ENCODE measurements at places on chromosomes 6 and 20.
A peak's percentile ranks its signal among the peaks of the same experiment; 100 is the strongest.

GRCh38 chr6:32097364-32097763, 11.8 kb downstream of the TNXB start:
- peaks cover 34% of the 10 kb centered on the region for H3K27me3 ChIP-seq
- peaks cover 2% of the 10 kb centered on the region for H3K4me1 ChIP-seq
- H3K27ac ChIP-seq: no peak overlapping the region
- H3K36me3 ChIP-seq: no peaks in the 10 kb centered on the region
- no peak for DNase-seq

GRCh38 chr6:52180787-52181558, 5.2 kb upstream of the IL17A start:
- H3K27me3 ChIP-seq: peaks cover 6% of the 10 kb centered on the region
- no peak for DNase-seq
- no peak overlapping the region for H3K27ac ChIP-seq
- peaks cover 3% of the 10 kb centered on the region for H3K4me1 ChIP-seq
- no peak overlapping the region for H3K4me3 ChIP-seq
- no peaks in the 10 kb centered on the region for H3K36me3 ChIP-seq

DNA sequence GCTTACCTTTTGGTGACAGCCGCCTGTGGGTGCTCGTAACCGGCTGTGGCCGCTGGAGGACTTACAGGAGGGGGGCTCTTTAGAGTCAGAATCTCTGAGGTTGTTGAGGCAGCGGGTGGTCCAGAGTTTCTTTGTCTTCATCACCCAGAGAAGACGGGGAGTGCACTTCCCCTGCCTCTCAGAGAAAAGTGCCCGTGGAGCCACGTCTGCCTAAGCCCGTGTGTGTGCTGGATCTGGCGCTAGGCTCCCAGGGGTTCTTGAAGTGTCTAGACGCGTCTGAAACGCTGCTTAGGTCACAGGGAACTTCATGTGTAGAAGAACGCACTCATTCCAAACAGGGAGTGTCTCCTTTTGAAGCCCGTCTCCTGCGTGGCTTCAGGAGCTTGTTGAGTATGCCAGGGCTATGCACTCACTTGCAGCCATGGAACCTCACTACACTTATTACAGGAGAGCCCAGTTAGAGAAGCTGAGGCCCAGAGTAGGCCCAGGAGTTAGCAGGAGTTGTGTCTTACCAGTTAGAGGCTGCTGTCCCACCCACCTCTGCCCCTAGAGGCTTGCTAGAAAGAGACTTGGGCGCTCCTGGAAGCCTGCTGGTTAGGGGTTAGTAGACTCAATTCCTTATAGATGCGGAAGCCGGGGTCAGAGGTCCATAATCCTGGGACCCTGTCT, 1.3 kb downstream of the LSM14B start:
- no peak for DNase-seq
- peaks cover 21% of the 10 kb centered on the region for H3K4me1 ChIP-seq
- no peaks in the 10 kb centered on the region for H3K27me3 ChIP-seq
- peak overlapping the region; percentile 79 for H3K4me3 ChIP-seq

DNA sequence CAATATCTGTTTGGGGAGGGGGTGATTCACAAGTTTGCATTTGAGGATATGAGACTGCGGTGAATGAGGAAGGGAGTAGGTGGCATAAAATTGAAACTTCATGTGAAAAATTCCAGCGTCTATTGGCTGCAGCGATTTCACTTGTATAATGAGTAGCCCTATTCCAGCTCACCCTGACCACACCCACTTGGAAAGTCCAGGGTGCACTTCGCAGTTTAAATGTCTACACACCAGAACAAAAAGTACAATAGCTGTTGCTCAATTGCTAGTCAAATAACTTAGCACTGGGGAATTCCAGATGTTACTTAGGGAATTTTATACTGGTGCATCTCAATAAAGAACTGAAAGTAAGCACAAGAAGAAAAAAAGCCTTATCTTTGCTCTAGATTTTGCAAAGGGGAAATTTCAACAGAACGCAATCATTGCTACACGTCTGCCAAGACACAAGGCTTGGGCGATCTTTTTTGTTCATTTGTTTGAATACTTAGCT, 6.3 kb downstream of the TNFAIP3 start:
- H3K36me3 ChIP-seq: peaks cover 97% of the 10 kb centered on the region
- peaks cover 80% of the 10 kb centered on the region for H3K4me1 ChIP-seq
- peak; percentile 50 for DNase-seq
- H3K27ac ChIP-seq: peak overlapping the region; percentile 94

DNA sequence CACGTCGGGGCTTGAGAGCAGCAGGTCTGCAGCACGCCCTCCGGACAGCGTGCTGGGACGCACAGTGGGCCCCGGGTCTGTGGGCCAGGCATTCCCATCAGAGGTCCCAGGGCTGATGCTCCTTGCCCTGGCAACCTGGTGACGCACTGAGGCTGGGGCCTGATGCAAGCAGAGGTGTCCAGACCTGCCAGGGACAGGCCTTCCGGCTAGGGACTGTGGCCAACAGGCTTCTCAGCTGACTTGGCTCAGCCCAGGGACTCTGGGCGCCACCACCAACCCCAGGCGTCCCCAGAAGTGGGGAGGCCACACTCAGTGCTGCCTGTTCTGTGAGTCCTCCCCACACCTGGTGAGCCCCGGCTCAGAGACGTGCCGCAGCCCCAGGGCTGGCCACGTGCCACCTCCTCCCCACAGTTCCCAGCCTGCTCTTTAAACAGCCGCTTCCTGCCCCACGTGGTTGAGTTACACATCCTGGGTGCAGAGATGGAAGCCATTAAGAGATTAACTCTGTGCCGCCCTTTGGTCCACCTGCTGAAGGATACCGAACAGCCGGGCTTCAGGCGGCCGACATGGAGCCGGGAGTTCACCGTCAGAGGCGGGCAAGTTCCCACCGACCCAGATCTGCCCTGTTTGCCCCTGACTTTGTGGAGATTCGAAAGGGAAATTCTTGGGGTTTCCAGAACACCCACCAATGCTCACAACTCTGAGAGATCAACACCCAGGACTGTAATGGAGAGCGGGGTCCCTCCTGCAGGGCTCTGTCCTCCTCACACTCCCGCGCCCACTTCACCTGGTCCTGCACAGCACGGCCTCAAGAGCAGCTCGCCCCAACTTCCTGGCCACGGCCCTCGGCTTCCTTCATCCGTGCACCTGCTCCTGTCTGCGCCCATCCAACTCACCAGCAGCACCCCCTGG, 37.6 kb upstream of the ZBP1 start:
- H3K36me3 ChIP-seq: peaks cover 50% of the 10 kb centered on the region
- H3K27me3 ChIP-seq: no peaks in the 10 kb centered on the region
- H3K4me1 ChIP-seq: peaks cover 40% of the 10 kb centered on the region
- DNase-seq: no peak
- no peak overlapping the region for H3K4me3 ChIP-seq

- peak overlapping the region; percentile 55 for H3K4me3 ChIP-seq
- peak; percentile 25 for DNase-seq
- peak overlapping the region; percentile 74 for H3K27ac ChIP-seq
- peaks cover 83% of the 10 kb centered on the region for H3K4me1 ChIP-seq
Observed at GRCh38 chr6:24991810-24992467, 56.2 kb upstream of the RIPOR2 start.

GRCh38 chr6:80767808-80768207, 661.3 kb downstream of the BCKDHB start:
- H3K4me1 ChIP-seq: no peaks in the 10 kb centered on the region
- H3K4me3 ChIP-seq: no peak overlapping the region
- H3K27ac ChIP-seq: no peak overlapping the region
- no peaks in the 10 kb centered on the region for H3K36me3 ChIP-seq
- H3K27me3 ChIP-seq: no peaks in the 10 kb centered on the region

- H3K27ac ChIP-seq: no peak overlapping the region
- H3K4me1 ChIP-seq: no peaks in the 10 kb centered on the region
- H3K36me3 ChIP-seq: no peaks in the 10 kb centered on the region
- H3K27me3 ChIP-seq: no peaks in the 10 kb centered on the region
Observed at GRCh38 chr20:18837718-18838117, 24.1 kb downstream of the SCP2D1 start.

- H3K4me1 ChIP-seq: peaks cover 20% of the 10 kb centered on the region
- peaks cover 50% of the 10 kb centered on the region for H3K27me3 ChIP-seq
- H3K27ac ChIP-seq: no peak overlapping the region
- H3K4me3 ChIP-seq: peak overlapping the region; percentile 76
- no peak for DNase-seq
- H3K36me3 ChIP-seq: no peaks in the 10 kb centered on the region
Observed at GRCh38 chr6:44003345-44004061, 123.7 kb downstream of the MRPL14 start.

DNA sequence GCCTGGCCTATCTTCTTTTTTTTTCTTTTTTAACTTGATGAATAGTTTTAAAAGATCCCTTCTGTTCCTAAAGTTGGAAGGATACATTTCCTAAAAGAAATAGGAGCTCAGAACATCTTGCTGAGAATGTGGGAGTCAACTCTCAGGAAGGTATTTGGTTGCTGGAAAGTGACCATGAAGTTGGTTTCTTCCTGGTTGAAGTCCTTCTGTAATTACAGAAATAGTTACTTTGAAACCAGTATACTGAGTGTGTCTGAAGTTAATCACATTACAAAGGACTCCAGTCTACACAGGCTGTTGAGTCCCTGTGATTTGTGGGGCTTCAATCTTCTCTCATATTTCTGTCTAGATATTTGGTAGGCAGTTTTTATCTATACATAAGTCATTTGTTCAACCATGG, 9.8 kb upstream of the PLEKHG1 start:
- no peak overlapping the region for H3K4me3 ChIP-seq
- peaks cover 5% of the 10 kb centered on the region for H3K27me3 ChIP-seq
- no peak overlapping the region for H3K27ac ChIP-seq

DNA sequence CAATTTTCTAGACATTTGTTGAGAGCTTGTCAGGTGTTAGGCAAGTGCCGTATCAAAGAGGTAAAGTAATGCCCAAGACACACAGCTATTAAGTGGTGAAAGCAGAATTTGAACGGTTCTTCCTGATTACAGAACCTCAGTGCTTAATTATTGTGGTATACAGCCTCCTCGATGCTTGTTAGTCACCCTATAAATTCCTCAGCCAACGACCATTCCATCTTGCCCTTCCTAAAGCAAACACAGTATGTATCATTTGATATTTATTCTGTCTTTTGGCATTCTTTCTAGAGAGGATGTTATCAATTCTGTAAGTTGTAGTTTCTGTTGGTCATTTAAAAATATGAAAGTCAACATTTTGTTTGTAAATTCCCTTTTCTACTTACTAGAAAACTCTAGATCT, 297.8 kb upstream of the BMP2 start:
- no peak overlapping the region for H3K4me3 ChIP-seq
- H3K36me3 ChIP-seq: no peaks in the 10 kb centered on the region
- H3K4me1 ChIP-seq: peaks cover 2% of the 10 kb centered on the region

- H3K36me3 ChIP-seq: peaks cover 2% of the 10 kb centered on the region
- no peak for DNase-seq
- peaks cover 44% of the 10 kb centered on the region for H3K4me1 ChIP-seq
Observed at GRCh38 chr6:109052852-109053251, 41.8 kb downstream of the SESN1 start.

DNA sequence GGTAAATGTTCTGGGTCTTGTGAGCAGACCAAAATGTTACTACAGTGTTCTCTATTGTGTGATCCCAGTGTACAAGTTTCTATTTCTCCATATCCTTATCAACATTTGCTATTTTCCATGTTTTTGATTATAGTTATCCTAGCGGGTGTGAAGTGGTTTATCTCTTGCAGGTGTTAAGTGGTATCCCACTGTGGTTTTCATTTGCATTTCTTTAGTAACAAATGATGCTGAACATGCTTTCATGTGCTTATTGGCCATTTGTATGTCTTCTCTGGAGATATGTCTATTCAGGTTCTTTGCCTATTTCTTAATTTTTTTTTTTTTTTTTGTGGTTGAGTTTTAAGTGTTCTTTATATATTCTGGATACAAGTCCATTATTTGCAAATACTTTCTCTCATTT, 35.5 kb downstream of the NSFL1C start:
- no peak for DNase-seq
- no peak overlapping the region for H3K27ac ChIP-seq
- H3K4me1 ChIP-seq: peaks cover 38% of the 10 kb centered on the region
- no peaks in the 10 kb centered on the region for H3K36me3 ChIP-seq

- no peak overlapping the region for H3K27ac ChIP-seq
- H3K36me3 ChIP-seq: no peaks in the 10 kb centered on the region
- DNase-seq: no peak
- H3K27me3 ChIP-seq: no peaks in the 10 kb centered on the region
- no peak overlapping the region for H3K4me3 ChIP-seq
Observed at GRCh38 chr6:55729665-55730064, 145.7 kb downstream of the BMP5 start.

DNA sequence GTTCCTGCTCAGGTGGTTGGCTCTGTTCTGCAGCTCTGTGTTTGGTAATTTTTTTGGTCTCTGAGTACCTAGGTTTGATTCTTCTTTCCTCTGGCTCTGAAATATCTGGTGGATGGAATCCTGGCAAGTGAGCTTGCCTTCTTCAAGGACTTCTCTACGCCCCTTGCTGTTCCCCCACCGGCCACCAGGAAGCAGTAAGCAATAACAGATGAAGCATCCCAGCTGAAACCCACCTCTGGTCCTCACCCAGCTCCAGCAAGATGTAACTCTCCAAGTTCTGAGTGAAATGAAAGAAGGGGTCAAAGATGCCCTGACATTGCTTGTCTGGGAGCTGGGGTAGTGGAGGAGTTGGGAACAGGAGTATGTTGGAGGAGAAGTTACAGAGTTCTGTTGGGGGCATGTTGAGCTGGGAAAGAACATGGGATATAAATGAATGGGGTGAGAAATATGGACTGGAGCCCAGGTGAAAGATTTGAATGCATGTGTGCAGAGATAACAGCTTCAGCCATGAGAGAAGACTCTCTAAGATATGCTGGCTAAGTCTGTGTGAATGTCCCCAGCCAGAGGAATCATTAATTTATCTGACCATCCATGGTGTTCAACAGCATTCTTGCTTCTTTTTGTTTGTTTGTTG, 51.3 kb upstream of the GLP1R start:
- H3K27ac ChIP-seq: no peak overlapping the region
- peaks cover 12% of the 10 kb centered on the region for H3K27me3 ChIP-seq
- no peaks in the 10 kb centered on the region for H3K4me1 ChIP-seq
- peak; percentile 18 for DNase-seq
- H3K36me3 ChIP-seq: no peaks in the 10 kb centered on the region
- no peak overlapping the region for H3K4me3 ChIP-seq

- peak overlapping the region; percentile 100 for H3K27ac ChIP-seq
- DNase-seq: peak; percentile 38
- peaks cover 40% of the 10 kb centered on the region for H3K36me3 ChIP-seq
- peak overlapping the region; percentile 98 for H3K4me3 ChIP-seq
- H3K4me1 ChIP-seq: peaks cover 82% of the 10 kb centered on the region
- no peaks in the 10 kb centered on the region for H3K27me3 ChIP-seq
Observed at GRCh38 chr6:28137505-28137981, 4.1 kb upstream of the ZKSCAN8 start.

GRCh38 chr20:23249541-23249940, 101.0 kb upstream of the NXT1 start:
- no peaks in the 10 kb centered on the region for H3K36me3 ChIP-seq
- H3K4me1 ChIP-seq: peaks cover 11% of the 10 kb centered on the region
- H3K27ac ChIP-seq: no peak overlapping the region
- peaks cover 4% of the 10 kb centered on the region for H3K27me3 ChIP-seq
- H3K4me3 ChIP-seq: no peak overlapping the region

Measured in activated B cell treated with CpG ODN at 0.5 μM for 24 hours (primary cell).